Fibroblast of gingiva (primary cell): ENCODE measurements at places on chromosomes 6 and 20.

GRCh38 chr6:147733686-147734085 is 225.2 kb downstream of the SAMD5 start:
- no peak for DNase-seq

GRCh38 chr6:144612811-144613210 is 327.7 kb downstream of the UTRN start:
- no peak for DNase-seq

DNA sequence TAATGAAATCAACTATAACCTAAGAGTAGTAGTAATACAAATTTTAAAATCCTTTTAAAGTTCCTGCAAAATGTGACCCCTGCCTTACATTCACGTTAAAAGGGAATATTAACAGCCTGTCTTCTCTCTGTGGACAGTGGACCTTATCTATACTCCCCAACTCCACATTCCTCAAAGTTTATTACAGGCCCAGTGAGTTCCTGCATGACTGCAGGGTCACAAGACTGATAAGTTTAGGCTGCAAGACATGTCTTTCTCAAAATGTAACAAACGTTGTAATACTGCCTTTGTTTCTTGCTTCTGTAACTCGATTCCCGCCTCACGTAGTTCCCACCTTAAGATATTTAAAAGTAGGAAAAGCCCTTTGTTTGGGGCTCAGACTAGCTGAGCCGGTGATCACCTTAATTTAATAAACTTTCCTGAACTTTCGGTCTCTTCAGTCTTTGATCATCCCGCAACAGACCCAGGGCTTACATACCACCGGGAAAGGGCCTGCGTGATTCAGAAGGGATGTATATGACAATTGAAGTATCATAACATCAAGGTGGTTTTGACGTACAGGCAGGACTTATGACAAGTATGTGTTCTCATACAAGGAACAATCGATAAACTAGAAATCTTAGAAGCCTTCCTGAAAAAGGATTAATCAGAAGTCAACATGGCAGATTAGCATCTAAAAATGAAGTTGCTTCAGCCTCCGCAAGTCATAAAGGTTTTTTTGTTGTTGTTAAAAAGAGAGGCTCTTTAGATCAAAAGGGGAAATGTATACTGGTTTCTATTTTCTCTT is 3.0 kb downstream of the IL22RA2 start:
- DNase-seq, result no peak

DNA sequence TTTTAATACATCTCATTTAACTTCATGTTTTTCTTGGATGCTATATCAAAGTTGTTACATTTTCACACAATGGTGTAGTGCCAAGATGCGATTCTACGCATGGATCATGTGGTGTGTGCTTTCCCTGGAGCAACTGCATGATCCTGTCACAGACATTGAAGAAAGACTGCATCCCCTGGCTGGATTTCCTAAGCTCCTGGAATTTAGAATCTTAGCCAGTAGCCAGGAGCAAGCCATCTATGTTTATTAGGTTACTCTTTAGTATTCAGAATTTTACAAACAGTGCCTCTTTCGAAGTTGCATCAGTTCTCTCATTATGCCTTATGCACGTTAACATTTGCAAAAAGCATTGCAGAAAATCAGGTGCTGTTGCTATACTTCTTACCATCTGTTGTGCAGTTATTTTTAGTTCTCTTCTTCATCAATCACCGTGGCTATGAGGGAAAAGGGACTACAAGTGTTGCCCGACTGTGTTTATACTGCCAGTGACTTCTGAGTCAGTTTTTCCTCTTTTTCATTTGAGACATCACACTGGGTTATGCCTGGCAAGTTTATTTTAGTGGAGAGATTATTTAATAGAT is 584.2 kb downstream of the BCKDHB start:
- DNase-seq, result peak; percentile 88

DNA sequence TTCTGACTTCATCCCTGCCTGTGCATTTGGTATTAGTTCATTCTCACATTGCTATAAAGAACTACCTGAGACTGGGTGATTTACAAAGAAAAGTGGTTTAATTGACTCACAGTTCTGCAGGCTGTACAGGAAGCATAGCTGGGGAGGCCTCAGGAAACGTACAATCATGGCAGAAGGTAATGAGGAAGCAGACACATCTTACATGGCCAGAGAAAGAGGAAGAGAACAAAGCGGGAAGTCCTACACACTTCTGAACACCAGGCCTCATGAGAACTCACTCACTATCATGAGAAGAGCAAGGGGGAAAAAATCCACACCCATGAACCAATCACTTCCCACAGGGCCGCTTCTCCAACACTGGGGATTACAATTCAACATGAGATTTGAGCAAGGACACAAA is 303.9 kb downstream of the CBLN4 start:
- no peak for DNase-seq

DNA sequence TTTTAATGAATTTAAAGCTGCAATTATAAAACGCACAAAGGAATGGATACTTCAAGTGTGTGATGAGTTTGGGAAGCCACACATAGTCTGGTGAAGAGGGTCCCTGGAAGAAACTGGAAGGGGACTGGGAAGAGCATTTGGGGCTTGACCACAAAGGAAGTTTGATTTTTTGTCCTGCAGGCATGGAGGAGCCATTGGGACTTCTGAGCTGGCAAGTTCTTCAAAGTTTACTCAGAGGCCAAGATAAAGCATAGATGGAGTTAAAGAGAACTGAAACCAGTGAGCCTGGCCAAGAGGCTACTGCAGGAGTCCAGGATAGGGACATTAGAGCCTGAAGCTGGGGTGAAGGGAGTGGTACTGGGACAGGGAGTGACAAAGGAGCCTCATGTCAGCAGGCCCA is 95.0 kb downstream of the AIG1 start:
- no peak for DNase-seq

GRCh38 chr6:22117631-22118030 is 179.2 kb downstream of the PRL start:
- no peak for DNase-seq

DNA sequence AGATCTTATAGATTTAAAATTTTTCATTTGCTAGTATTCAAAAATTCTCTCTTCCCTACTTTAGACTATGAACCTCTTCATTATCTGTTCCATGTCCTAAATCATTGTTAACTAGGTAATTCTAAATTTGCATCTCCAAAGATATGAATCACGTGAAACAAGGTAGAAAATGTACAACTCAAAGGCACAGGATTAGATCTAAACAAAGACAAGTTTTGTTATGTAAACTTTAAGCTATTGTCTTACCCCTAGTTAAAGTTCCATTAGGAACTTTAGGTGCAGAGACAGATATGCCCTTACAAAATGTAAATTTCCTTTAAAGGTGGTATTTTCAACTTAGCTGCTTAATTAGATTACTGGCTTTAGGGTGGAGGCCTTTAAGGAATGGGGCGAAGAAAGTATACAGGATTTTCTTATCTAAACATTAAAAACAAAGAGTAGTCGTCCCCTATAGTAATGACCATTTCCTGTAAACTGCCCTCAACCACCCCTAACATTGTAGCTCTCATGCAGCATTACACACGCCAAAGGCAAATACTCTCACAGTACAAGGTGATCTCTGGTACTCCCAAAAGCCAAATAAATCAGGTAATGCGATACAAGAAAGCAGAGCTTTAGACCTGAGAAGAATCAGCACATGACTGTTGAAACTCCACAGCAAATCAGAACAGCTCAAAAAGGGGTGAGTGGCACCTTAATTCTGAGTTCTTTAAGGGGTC is 57.4 kb upstream of the MRAP2 start:
- no peak for DNase-seq
